ENCODE measurements at places on chromosomes 13 and 19.
A peak's percentile ranks its signal among the peaks of the same experiment; 100 is the strongest.

DNA sequence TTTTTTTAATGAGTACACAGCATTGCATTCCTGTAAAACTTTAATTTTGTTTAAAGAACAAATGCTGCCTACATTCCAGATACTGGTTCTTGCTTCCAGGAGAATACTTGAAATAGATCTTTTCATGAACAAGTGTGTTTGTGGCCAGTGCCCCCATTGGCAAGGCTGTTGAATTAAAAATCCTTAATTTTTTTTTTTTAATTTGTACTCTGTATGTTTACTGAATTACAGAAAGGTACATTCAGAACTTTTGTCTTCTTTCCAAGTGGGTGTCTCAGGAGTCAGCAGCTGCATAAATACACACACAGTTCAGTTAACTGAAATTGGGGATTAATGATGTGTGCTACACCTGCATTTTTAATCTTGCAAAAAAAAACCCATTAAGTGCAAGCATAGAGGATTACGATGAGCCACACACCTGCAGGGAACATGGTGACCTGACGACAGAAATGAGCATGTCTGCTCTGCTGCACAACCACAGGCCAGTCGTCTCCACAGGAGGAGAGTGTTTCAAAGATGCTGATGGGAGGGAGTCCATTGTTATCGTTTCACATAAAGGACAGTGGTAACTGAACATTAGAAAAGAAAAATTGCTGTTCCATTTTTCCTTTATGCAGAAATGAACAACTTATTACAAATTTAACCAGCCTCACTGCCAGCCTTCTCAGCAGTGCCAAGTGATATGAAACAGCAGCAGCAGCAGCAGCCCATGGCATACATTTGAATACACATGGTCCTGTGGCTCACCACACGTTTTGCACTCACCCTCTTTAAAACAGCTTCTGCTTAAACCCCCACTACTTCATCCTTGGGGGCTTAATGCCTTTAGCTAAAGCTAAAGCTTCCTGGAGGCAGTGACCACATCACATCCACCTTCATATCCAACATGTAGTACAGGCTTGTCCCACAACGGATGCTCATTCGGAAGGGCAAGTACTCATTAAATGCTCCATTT, 72.3 kb upstream of the RFC3 start:
- DNase-seq, result no peak

DNA sequence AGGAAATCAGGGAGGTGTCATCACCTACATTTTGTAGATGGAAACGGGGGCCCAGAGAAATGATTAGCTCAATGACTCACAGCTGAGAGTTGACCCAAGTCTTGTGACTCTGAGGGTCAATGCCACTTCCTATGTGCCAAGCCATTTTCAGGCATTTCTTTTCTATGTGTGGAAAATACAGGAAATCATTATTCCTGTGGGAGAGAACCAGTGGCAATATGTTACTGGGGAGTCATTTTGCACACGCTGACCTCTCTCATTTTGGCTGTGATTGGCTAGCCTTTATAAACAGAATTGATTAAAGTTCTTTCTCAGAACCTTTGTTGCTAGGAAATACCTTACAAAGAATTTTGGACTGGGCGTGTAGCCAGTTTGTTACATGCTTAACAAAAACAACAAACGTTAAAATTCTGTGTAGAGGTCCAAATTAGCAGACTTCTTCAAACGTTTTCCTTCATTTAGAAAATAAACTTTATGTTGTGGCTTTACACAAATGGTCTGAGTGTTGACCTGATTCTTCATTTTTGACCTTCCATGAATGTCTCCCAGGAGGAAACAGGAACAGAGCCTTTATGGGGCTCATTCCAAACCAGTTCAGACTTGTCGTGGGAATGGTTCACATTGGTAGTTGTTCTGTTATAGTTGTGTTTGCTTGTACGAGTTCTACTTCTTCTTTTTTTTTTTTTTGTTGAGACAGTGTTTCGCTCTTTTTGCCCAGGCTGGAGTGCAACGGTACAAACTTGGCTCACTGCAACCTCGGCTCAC, 11.4 kb downstream of the PCCA start:
- DNase-seq, result peak; percentile 11

- no peak for DNase-seq
Observed at GRCh38 chr13:48923376-48923775, 52.3 kb upstream of the FNDC3A start.

GRCh38 chr13:96780105-96780504, 214.2 kb downstream of the OXGR1 start:
- DNase-seq, result no peak

GRCh38 chr19:56566904-56567273, 379 bp upstream of the ZNF470 start:
- peak; percentile 44 for DNase-seq
